Pancreas (tissue), 10 donors: ENCODE measurements at places on chromosomes 4 and X. TPM values are rescaled to one million over a fixed set of nuclear protein-coding genes. Genes with fewer than 3 reads are reported as not detected.

Gene DUSP21
- total RNA-seq: not detected

Gene MSX1
- 0.75 TPM for total RNA-seq

Gene C4orf36
- total RNA-seq: 0.37 TPM

Gene LANCL3
- total RNA-seq: 0.03 TPM

Gene COX18
- 8.4 TPM for total RNA-seq

Gene FANCB
- 0.83 TPM for total RNA-seq

Gene CACNA1F
- total RNA-seq: 0.18 TPM

Gene GPAT3
- total RNA-seq: 0.23 TPM

Gene ARHGAP36
- not detected for total RNA-seq

Gene TENM3
- total RNA-seq: 1.2 TPM

Gene JCHAIN
- total RNA-seq: 122 TPM

Gene SPATA4
- not detected for total RNA-seq

Gene PTPN13
- 6.9 TPM for total RNA-seq

Gene FRMD7
- not detected for total RNA-seq

Gene MAGEC1
- total RNA-seq: not detected

Gene CT55
- not detected for total RNA-seq

Gene CTAG1A
- total RNA-seq: not detected
